ENCODE measurements at places on chromosomes 5 and 9.
A peak's percentile ranks its signal among the peaks of the same experiment; 100 is the strongest.

DNA sequence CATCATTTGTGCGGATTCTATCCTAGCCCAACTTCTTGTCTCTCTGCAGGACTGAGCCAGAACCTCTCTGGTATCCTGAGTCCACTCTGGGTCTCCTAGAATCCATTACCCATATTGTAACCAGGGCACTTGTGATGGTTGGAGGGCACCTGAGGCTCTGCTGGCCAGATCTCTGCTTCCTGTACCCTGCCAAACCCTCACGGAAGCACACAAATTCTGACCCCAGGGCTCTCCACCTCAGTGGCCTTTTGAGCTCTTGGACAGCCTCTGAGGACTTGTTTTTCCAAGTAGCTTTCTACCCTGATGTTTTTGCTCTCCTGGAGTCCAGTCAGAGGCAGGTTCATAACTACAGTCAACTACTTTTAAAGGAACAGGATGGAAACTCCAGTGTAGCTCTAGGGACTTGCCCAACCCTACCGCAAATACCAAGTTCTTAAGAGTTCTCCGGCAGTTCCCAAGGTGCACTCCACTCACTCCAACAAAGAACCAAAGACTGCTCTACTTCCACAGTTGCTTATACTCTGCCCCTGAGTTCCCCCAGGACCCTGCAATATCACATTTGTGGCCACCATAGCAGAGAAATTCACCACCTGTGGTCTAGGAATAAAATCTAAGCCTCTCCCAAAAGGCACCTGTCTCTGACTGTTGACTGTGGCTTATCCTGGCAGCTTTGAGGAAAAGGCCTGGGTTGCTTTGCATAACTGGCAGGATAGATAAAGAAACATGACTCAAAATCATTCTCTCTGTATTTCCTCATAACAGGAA lies 9.6 kb downstream of the PIP5K1B start:
- no peak for DNase-seq

DNA sequence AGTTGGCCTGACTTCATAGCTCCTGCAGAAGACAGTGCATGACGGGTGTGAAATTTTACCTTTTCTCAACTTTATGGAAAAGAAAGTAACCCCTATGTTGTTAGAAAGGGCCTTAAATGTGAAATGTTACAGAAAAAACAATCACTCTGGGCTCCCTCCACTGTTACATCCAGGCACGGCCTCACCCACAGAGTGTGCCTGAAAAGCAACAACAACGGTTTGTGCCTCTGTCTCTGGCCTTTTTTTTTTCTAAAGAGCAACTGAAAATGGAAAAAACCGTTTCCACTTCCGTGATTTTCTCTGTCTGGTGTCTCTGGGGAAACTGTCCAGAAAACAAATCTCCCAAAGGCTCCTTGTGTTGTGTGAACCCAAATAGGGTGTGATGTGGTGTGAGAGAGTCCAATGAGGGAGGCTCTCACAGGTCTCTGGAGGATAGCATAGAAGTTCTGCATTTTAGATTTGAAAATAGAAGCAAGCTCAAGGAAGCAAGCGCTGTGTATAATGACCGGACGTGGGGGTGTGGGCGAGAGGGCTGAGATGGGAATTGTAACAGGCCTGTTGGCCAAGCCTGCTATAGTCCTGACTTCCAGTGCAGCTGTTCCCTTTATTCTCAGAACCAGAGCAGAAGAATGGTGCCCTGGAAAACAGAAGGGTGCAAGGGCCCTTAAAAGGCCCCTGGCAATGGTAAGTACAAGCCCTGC lies 221.8 kb upstream of the TUT7 start:
- DNase-seq, result no peak

- DNase-seq, result peak; percentile 7
Observed at GRCh38 chr5:94181895-94182294, 436.5 kb downstream of the KIAA0825 start.

DNA sequence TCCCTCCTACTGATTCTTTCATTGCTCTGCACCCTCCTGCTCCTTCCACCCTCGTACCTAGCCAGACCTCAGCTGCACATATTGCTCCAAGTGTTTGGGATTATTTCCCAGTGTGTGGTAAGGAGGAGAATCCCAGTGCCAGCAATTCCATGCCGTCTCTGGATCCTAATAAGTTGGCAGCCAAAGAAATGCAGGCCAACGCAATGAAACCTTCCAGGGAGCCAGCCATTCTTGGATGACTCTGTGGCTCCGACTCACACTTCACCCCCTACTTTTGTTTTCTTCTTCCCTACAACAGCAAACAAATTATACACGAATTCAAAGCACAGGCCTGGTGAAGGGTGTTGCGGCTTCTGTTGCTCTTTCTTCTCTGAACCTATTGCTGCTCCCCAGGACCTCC lies 82.5 kb upstream of the SLC1A3 start:
- no peak for DNase-seq

- no peak for DNase-seq
Observed at GRCh38 chr5:158609333-158610050, 490.2 kb downstream of the EBF1 start.

- peak; percentile 68 for DNase-seq
Observed at GRCh38 chr5:149860801-149861322, 83.7 kb downstream of the PDE6A start.

GRCh38 chr9:89701221-89701798 lies 96.5 kb downstream of the GADD45G start:
- DNase-seq, result no peak

DNA sequence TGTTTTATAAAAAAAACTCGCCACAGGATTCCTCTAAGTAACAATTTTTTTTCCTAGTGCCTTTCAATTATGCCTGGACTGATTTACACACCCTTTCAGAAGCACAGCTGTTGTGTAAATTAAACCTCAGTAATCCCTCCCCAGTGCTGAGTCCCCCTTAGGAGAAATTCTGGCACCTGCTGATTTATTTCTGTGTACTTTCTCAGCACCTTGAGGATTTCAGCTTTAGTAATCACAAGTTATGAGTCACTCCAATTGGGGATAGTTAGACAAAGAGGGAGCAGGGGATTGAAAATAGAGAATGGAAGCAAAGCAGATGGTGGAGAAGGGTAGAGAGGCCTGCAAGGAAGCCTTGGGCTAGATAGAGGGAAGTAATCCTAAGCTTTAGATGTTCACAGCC lies 171.7 kb downstream of the TTLL11 start:
- DNase-seq, result peak; percentile 72

DNA sequence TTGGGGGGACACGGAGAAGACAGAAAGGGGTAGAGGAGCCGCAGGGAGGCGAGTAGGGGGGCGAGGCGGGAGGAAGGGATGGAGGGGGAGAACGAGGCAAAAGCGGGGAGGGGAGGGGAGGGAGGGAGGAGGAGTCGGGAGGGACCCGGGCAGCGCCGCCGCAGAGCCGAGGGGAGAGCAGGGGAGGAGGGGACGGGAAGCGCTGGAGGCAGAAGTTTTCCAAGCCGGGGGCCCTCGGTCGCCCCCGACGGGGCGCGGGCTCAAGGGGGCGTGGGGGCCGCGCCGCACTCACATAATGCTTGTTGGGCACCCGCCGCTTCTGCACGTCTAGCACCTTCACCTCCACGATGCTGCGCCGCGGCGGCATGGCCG lies 353 bp downstream of the SH3PXD2B start:
- DNase-seq, result no peak

DNA sequence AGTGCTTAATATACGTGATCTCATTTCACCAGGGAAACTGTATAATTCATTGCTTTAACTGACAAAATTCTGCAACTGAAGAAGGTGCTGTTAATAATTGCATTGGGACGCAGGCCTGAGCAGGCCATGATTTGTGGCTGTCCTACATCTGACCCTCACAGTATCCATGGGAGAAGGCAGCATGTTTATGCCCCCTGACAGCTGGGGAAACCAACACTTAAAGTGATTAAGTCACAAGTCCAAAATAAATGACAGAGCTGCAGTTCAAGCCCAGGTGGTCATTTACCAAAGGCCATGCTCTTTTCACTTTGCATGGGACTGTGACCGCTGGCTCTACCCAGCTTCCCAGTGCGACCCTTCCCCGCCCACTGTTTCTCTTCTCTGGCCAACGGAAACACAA lies 30.5 kb upstream of the KCNMB1 start:
- DNase-seq, result no peak

DNA sequence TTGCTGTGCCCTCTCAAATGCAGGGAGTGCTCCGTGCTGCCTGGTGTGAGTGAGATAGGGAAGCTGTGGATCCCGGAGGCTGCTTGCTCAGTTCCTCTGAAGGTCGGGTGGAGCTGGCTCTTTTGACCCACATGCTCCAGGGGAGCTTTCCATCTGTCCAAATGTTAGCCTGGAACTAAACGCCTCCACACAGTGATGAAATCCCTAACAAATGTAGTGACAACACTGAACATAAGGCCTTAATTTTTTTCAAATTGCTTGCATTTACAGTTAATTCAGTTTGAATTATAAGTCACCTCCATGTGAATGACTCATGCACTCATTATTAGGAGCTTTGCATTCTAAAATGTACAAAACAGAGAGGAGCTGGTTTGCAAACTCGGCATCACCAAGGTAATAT lies 27.0 kb downstream of the PRDM6 start:
- DNase-seq, result peak; percentile 65

DNA sequence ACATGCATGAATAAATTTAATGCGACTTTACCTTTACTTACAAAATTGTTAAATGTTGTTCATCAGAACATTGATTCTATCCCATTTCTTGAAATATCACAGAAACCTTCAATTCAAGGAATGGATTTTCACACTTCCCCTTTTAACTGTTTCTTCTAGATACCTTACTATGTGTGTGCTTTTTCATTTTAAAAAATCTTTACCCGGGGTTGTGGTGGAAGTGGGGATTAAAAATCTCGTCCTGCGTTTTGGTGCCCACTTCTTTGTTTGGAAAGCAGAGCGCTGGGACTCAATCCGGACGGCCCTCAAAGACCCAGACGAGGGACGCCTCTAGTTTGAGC lies 5.8 kb upstream of the MEF2C start:
- no peak for DNase-seq

DNA sequence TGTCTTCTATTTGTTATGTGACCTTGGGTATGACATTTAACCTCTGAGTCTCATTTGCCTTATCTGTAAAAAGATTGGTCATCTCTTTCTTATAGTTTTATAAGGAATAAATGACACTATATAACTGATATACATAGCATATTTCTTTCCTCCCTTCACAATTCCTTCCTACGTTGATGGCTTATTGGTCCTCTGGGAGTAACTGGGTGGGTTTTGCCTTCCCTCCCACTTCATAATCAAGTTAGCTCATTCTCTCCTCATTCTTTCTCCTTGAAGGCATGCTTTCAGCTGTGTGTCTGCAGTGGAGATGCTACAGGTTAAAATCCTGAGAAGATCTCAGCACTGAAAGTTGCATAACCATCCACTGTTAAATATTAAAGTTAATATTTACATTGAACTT lies 382.4 kb downstream of the TMEM38B start:
- peak; percentile 1 for DNase-seq

DNA sequence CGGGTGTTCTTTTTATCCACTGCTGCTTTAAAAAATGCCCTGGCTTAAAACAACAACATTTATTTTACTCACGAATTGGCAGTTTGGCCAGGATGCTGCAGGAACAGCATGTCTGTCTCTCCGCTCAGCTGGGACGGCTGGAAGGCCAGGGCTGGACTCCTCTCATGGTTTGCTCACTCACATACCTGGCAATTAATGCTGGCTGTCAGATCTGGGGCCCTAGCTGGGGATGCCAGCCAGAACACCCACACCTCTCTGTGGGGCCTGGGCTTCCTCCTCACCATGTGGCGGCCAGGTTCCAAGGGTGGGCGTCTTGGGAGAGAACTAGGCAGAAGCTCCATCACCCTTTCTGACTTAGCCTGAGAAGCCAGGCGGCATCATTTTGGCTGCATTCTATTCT lies 189.1 kb upstream of the IL12B start:
- DNase-seq, result no peak

DNA sequence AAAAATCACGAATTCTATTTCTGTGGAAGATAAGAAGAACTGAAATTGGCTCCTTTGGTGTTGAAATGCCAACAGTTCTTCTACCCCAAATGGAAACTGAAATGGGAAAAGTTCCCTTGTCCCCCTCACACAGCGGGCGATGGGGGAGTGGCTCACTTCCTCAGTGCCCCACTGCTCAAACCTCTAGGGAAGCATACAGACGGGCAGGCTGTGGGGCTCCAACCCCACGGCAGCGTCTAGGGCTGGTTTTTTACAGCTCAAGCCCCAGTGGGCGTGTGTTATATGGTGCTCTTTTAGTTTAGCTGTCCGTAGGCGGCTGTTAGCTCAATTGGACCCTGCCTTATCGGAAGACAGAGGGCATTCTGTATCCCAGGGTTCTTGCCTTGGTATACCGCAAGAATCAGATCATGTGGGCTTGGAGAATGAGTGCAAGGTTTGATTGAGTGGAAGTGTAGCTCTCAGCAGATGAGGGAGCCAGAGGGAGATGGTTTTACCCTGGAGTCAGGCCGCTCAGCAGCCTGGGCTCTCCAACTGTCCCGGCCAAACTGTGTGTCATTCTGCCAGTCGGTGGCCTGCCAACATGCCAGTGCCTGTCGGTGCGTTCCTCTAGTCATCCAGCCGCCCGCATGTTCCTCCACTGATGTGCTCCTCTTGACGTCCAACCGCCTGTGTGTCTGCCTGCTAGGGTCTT lies 166.3 kb upstream of the ZNF608 start:
- no peak for DNase-seq

- DNase-seq, result no peak
Observed at GRCh38 chr5:110250355-110250754, 476.1 kb downstream of the TMEM232 start.

- no peak for DNase-seq
Observed at GRCh38 chr5:6220346-6221088, 157.8 kb downstream of the MED10 start.

DNA sequence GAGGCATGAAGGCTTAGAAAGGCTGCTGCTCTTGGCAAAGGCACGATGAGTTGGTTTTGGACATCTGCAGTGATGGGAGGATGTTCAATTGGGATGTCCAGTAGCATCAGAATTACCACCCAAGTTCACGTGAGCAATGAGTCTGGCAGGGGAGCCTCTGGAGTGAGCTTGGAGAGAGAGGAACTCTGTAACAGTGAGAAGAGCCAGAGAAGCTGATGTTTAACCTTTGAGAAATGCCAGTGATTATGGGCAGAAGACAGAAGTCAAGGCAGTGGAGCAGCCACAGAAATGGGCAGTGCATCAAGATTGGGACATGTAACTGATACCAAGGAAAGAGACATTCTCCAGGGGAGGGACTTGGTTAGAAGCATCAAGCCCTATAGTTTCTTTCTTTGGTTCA lies 39.8 kb downstream of the SEC61B start:
- DNase-seq, result no peak

- no peak for DNase-seq
Observed at GRCh38 chr9:89676281-89676680, 71.5 kb downstream of the GADD45G start.

- DNase-seq, result peak; percentile 18
Observed at GRCh38 chr5:51383131-51384121, at the start of gene ISL1. TSS of gene ISL1 (plus strand) at chr5:51383448. CDS start at chr5:51383672, 224 bp downstream.

- DNase-seq, result no peak
Observed at GRCh38 chr5:93395010-93395409, 186.0 kb downstream of the NR2F1-AS1 start.

GRCh38 chr5:140115186-140115500 lies 1.2 kb downstream of the PURA start:
- DNase-seq, result no peak

- peak; percentile 88 for DNase-seq
Observed at GRCh38 chr5:149049371-149049781, 13.5 kb downstream of the SH3TC2 start.

GRCh38 chr5:52805615-52806014 lies 17.9 kb downstream of the ITGA1 start:
- DNase-seq, result no peak
